Spinal cord (tissue), 10 donors: ENCODE measurements at places on chromosomes 2 and 18. TPM values are rescaled to one million over a fixed set of nuclear protein-coding genes. Genes with fewer than 3 reads are reported as not detected.

C2orf80 gene
- total RNA-seq, result 15.7 TPM

NDUFAF7 gene
- total RNA-seq, result 30.0 TPM

LAMA1 gene
- total RNA-seq, result 38.2 TPM

CNTNAP5 gene
- 32.9 TPM for total RNA-seq

HRH4 gene
- 0.20 TPM for total RNA-seq

PDE1A gene
- 37.0 TPM for total RNA-seq

MAB21L4 gene
- 0.22 TPM for total RNA-seq
